Skeletal muscle tissue (tissue), 5 donors: ENCODE measurements at places on chromosomes 6 and 20. TPM values are rescaled to one million over a fixed set of nuclear protein-coding genes. Genes with fewer than 3 reads are reported as not detected.

The MAPK13 gene
- total RNA-seq: 3.1 TPM

The ZNF831 gene
- under 0.01 TPM for total RNA-seq

The OLIG3 gene
- not detected for total RNA-seq

The ACTL10 gene
- 1.0 TPM for total RNA-seq

The HUS1B gene
- 1.0 TPM for total RNA-seq

The CST3 gene
- total RNA-seq: 50.1 TPM

The BCAS4 gene
- 1.0 TPM for total RNA-seq

The TRERF1 gene
- total RNA-seq: 3.7 TPM

The UBD gene
- total RNA-seq: 1.6 TPM

The FOXQ1 gene
- not detected for total RNA-seq

The ACSS2 gene
- 71.0 TPM for total RNA-seq

The LCA5 gene
- 4.7 TPM for total RNA-seq

The PRICKLE4 gene
- 2.6 TPM for total RNA-seq

The ARMC12 gene
- 0.52 TPM for total RNA-seq

The ADGB gene
- total RNA-seq: not detected

The RUNX2 gene
- 0.52 TPM for total RNA-seq

The OR2H2 gene
- total RNA-seq: not detected

The EYS gene
- total RNA-seq: 2.1 TPM

The GLP1R gene
- total RNA-seq: not detected

The SALL4 gene
- total RNA-seq: 0.52 TPM

The ANGPT4 gene
- total RNA-seq: under 0.01 TPM

The PAX1 gene
- total RNA-seq: under 0.01 TPM

The SNTA1 gene
- 36.5 TPM for total RNA-seq

The DLK2 gene
- total RNA-seq: 1.6 TPM

The DOK5 gene
- 31.3 TPM for total RNA-seq
